ENCODE measurements at places on chromosomes 5 and 9.

DNA sequence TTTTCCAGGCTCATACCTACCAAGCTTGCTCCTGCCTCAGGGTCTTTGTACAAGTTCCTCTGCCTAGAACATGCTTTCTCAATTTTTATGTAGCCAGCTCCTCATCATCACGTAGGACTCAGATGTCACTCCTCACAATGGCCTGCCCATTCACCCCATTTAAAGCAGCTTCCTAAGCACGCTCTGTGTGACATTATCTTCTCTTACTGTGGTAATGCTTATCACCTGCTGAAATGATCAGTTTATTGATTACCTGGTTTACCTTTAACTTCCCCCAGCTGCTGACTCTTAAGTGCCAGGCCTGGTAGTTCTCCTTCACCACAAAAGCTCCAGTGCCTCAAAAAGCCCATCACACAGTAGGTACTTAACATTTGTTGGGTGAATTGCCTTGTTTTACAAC is 13.6 kb downstream of the FUBP3 start:
- no peak for DNase-seq

DNA sequence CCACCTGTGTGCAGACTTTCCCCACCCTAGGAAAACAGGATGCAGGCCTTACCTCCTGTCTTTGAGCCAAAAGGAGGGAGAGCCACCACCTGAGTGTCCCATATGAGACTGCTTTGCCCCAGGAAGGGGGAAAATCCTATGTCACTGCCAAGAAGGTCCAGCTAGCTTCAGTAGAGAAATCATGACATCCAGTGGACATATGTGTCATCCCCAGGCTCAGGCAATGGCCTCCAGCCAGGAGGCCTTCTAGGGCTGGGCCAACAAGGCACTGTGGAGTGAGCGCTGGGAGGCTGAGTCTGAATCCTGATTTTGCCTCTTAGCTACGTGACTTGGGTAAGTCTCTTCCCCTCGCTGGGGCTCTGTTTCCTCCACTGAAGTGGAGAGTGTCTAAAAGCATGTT is 60.2 kb downstream of the SMIM23 start:
- DNase-seq = no peak

DNA sequence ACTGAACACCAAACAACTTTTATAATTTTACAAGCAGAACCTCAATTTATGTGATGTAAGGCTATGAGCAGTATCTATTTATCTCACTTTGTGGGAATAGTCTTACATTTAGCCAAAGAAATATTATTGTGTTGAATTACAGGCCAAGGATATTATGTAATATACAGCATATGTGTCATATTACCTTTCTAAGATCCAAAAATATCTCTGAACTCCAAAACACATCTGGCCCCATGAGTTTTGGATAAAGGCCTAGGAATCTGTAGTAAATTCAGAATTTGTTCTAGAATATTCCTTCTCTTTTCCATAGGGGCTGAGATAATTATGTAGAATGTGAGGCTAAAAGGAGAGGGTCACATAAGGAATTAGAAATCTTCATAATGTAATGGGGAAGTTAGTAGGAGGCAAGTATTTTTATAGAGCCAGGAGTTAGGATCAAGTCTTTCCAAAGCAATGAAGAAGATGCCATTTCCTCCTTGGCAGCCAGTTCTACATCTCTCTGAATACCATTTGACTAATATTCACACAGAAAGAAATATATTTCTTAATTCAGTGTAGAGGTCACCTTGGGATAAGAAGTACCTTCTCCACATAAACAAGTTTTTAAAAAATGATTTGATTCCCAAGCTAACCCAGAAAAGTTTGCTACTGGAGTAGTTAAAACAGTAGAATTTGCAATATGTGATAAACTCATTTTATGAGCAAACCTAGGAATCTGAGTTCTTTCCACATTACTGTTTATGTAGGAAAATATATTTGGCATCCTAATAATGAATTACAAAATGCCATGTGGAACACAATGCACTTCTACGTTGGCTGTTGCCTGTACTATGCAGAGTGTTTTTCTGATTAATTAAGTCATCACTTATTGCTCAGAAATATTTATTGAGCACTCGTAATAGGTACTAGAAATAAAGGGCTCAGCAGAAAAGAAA is 20.3 kb upstream of the GRAMD2B start:
- no peak for DNase-seq

- DNase-seq = no peak
Measured at GRCh38 chr9:2725898-2726649, 8.8 kb downstream of the KCNV2 start.

- no peak for DNase-seq
Measured at GRCh38 chr9:33143241-33143661, 23.9 kb downstream of the B4GALT1 start.

DNA sequence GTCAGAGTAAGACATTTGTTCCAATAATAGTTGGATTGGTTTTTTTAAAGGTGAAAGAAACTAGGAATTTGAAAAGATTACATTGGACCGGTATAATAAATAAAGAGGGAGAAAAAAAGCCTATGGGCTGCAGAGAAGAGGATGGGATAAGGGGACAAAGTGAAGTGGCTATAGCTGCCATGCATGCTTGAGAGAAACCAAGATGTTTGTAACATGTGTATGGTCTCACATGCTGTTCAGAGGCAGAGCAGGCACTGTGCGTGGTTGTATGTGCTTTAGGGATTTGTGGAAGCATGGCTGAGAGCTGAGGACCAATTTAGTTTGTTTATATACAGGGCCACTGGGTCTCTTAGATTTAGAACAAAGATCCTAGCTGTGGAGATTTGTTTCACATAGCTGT is 32.7 kb downstream of the LNPEP start:
- no peak for DNase-seq

- no peak for DNase-seq
Measured at GRCh38 chr5:139273322-139273571, 20.3 kb upstream of the MATR3 start.

DNA sequence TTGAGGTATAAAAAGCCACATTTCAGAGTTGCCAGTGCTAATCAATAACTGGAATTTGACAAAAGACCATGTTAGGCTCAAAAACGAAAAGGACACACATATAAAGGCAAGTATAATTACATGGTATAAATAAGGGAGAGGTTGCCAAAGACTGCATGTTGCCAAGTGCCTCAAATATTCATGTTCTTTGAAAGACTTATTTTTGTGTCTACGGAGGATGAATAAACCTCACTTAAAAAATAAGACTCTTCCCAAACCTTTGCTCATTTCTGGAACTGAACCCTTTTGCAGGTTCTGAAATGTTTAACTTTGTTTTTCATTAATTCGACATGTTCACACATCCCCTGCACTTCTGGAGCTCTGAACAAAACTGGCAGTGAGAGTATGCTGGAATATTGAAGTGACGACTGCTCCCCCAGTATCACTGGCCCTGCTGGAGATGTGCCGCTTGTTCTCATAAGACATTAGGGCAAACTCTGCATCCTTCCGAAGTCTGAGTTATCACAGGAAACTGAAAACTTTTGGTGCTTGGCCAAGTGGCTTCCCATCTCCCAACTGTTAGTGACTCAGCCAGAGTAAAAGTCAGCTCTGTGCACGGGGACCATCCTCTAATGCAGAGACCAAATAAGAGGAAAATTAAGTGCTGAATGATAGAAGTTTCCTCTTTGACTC is 336.8 kb downstream of the GLIS3 start:
- no peak for DNase-seq

DNA sequence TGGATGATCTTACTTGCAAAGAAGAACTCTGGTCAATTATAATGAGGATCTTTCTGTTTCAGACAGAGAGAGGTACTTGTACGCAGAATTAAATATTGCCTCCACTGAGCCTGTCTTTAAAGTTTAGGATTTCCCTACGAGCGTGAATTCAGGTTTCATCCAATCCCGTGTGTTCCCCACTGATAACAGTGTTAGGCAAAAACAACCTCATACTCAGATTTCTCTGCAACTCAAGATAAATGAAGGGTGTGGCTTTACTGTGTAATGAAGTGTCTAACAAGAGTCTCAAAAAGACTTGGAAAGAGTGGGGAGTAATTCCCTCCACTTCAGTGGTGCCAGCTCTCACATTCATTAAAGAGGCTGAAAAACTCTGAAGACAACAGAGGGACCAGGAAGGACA is 53.2 kb upstream of the ACO1 start:
- no peak for DNase-seq

DNA sequence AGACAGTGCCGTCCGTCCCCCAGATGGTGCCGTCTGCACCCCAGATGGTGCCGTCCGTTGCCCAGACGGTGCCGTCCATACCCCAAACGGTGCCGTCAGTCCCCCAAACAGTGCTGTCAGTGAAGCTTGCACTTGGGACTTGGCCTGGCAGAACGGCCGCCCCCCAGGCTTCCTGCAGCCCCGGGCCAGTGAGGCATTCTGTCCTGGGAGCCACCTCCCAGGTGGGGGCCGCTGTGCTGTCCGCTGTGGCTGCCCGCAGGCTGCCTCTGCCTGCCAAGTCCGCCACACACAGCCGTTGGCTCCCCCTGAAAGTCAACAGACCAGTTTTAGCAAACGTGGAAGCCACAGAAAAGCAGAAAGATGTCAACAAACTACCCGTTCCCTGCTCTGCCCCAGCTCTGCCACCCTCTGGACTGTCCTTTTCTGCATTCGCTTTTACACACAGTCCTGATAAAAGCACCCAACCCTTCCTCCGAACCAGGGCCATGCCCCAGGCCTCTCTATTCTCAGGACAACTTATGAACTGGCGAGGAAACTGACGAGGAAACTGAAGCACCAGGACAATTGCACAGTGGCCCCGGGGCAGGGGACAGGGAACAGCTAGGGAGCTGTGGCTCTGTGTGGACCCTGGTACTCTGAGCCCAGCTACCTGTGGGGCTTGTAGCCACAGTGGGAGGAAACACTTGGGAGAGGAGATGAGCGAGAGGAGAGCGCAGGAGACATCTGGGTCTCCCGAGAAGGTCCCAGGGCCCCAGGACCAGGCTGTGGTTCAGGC is 39.6 kb upstream of the RXRA start:
- no peak for DNase-seq

DNA sequence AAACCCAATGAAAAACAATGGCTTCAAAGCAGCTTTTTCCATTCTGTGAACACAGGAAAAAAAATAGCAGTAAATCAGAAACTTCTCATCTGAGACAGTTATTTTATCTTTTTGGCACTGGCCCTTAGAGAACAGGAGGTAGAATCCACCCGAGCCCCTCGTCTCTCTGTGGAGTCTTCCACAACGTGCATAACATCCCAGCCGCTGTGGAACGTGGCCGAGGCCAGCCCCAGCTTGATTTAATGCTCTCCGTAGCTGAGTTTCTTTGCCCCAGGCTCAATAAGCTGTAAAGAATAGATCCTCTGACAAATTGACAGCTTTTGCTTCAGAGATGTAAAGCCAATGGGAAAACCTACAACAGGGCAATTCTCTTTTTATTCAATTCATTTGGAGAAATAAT is 107.9 kb upstream of the DAP start:
- DNase-seq = no peak

DNA sequence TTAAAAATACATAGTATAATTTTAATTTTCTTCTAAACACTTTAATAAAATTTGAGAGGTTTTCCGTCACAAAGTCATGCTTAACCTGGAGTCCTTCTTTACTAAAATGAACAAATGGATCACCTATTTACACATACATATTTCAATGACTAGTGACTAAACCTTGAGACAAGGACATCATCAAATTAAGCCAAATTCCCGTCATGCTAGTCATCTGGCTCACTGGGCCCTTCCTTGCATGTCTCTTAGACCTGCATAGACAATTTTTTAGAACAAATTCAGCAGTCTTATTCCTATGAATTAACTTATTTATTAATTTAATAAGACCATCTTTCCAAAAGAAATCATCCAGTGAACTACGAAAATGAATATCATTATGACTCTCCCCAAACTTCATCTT is 26.6 kb downstream of the ERAP2 start:
- DNase-seq = no peak

- no peak for DNase-seq
Measured at GRCh38 chr5:8230868-8231267, 361.9 kb downstream of the MTRR start.

DNA sequence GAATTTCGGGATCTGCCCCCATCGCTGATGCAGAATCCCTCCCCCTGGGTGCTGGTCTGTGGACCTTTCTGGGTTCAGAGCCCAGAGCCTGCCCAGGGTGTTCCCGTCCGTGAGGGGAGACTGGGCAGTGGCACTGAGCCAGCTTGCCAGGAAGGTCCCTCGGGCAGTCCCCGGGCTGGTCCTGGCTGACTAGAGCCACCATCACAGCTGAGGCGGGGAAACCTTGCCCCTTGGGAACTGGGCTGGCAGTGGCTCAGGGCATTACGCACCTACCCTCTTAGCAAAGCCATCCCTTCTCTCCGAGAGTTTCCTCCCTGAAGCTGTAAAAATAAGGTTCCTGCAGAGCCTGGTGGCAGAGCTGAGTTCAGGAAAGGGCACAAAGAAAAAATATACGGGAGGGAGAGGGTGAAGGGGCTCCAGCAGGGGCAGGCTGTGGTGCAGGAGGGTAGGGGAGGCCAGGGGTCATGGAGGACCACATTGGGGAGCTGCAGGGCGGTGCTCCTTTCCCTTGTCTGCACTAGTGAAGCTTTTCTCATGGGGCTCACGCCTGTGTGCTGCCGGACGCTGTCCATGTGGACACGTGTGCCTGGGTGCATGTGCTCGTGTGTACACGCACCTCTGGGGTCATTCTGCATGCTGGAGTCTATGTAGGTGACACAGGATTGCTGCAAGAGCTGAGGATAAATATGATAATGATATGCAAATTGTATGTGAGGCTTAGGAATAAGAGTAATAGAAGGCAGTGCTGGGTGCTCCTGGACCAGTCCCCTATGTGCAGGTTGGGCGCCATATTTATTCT is 118.9 kb downstream of the LHX2 start:
- DNase-seq = no peak

DNA sequence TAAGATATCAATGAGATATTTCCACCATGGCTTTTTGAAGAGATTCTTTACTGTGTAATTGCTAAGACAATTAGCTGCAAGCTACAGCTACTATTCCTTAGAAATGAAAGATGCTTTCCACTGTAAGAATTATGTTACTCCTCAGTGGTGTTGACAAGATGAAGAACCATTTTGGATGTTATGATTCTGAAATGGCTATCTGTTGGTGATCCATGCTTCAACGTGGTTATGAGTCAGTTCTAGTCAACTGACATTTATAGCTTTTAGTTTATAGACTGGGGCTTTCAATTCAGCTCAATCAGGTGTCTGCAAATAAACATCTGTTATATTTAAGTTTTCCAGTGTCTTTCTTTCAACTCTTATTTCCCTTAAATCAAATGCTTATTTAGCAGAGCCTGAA is 93.7 kb downstream of the SGCD start:
- no peak for DNase-seq

- no peak for DNase-seq
Measured at GRCh38 chr5:79488775-79489174, 25.2 kb downstream of the HOMER1 start.

- no peak for DNase-seq
Measured at GRCh38 chr5:19099195-19099594, 888.8 kb downstream of the CDH18 start.

DNA sequence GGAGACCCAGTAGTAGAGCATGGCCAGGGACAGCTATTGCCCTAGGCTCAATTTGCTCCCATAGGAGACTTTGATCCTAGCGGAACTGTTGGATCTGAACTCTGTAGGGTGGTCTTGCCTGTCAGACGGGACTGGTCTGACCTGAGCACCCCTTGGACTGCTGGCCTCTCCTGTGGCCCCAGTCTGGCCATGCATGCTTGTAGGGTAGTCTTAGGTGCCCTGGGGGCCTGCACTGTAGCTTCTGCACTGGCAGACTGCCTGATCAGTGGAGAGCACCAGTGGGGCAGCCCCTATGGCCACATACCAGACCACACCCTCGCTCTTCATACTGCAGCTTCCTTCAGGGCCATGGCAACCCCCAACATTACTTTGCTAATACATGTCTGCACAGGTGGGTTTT is 396.1 kb upstream of the GRAMD2B start:
- no peak for DNase-seq
